ENCODE measurements at places on chromosomes 5 and 9. TPM values are rescaled to one million over a fixed set of nuclear protein-coding genes. Genes with fewer than 3 reads are reported as not detected.

Gene ZNF366
- not detected for total RNA-seq

Gene SPATA31D1
- total RNA-seq: not detected

Gene RUSC2
- total RNA-seq: 2.4 TPM

Gene ABO
- not detected for total RNA-seq

Gene CACNA1B
- not detected for total RNA-seq

DNA sequence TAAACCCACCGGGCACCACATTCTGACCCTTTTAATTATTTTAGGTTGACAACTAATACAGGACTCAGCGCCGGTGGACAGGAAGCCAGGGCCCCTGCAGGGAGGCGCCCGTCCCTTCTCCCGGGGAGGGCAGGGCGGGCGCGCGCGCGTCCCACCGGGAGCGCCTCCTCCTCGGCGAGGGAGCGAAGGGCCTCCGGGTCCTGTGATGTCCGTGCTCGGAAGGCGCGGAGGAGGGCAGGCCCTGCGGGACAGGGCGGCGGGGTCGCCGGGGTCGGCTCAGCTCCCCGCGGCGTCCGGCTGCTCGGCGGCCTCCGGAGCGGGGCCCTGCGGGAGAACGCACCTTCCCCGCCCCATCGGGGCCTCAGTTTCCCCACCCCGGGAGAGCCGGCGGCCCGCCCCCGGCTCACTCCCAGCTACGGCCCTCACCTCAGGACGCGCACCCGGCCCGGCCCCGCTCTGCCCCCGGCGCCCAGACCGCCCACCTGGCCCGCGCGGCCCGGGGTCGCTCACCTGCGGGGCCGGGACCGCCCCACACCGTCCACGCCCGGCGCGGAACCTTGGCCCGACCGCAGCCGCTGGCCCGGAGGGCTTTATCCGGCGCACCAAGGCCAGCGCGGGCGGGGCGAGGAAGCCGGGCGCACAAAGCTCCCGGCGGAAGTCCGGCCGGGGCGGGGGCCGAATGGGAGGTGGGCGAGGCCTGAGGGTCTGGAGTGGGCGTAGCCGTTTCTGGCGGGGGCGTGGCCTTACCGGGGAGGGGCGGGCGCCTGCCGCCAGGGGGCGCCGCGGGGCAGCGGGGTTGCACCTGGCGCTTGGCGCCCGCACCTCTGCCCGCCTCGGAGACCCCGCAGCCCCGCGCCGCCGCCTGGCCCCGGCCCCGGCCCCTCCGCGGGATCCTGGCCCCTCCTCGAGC lies at the start of the genes EXD3 and NOXA1:
Gene EXD3, minus strand, starts transcription at position 559 of the 910 bp plus-strand sequence. CDS start 27,805 bp downstream, outside the sequence.
Gene NOXA1, plus strand, starts transcription at position 790 of the 910 bp plus-strand sequence. CDS start 137 bp downstream, outside the sequence.
- peaks cover 10% of the 10 kb centered on the region for H3K4me1 ChIP-seq
- peaks cover 4% of the 10 kb centered on the region for H3K27me3 ChIP-seq
- H3K27ac ChIP-seq: peak within 1 kb of the TSS; percentile 35
- DNase-seq: peak; percentile 96
- no peaks in the 10 kb centered on the region for H3K36me3 ChIP-seq

DNA sequence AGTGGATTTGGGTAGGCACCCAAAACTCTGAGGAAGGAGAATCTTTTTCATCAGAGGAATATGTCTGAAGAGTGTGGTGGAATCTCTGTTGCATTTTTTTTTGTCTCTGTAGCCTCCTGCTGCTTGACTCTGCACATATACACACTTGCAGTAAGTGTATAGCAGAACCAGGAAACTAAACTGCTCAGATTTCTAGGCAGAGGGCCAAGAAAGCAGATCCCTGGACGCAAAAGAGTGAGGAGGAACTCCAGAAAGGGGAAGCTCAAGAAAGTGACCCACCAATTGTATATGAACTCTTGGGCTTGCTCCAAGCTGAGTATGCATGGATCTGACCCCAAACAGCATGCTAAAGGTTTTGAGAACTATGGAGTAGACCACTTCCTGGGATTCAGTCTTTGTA lies 181.8 kb downstream of the GADD45G start:
- DNase-seq: no peak
- peaks cover 4% of the 10 kb centered on the region for H3K27me3 ChIP-seq
- H3K4me3 ChIP-seq: no peak overlapping the region
- no peak overlapping the region for H3K27ac ChIP-seq

DNA sequence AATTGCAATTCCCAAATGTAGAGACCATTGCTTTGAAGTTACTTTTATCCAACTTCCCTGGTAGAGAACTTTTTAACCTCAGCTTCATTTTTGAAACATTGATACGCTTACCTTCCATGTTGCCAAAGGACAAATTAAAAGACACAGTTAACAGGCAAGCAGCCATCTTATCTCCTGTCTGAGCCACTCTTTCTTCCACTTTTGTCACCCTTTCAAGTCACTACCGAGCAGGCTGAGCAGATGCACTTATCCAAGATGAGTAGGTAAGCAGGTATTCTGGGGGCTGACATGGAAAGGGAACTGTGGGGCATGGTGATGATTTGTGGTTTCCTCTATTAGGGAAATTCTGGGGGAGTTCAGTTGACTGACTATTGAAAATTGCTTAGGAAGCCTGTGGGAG lies 66.7 kb downstream of the DOCK2 start:
- no peaks in the 10 kb centered on the region for H3K27me3 ChIP-seq
- H3K27ac ChIP-seq: peak overlapping the region; percentile 50
- peaks cover 39% of the 10 kb centered on the region for H3K36me3 ChIP-seq
- H3K4me3 ChIP-seq: no peak overlapping the region
- H3K4me1 ChIP-seq: peaks cover 9% of the 10 kb centered on the region

- H3K4me1 ChIP-seq: peaks cover 6% of the 10 kb centered on the region
- no peak for DNase-seq
- no peak overlapping the region for H3K4me3 ChIP-seq
- no peak overlapping the region for H3K27ac ChIP-seq
- peaks cover 63% of the 10 kb centered on the region for H3K27me3 ChIP-seq
Observed at GRCh38 chr5:170565072-170565471, 61.3 kb downstream of the KCNIP1 start.

GRCh38 chr9:78547831-78548230 lies 250.9 kb downstream of the PSAT1 start:
- no peak overlapping the region for H3K4me3 ChIP-seq
- DNase-seq: no peak
- no peak overlapping the region for H3K27ac ChIP-seq
- no peaks in the 10 kb centered on the region for H3K36me3 ChIP-seq
- H3K4me1 ChIP-seq: no peaks in the 10 kb centered on the region

- H3K4me3 ChIP-seq: no peak overlapping the region
- H3K27ac ChIP-seq: no peak overlapping the region
- H3K36me3 ChIP-seq: peaks cover 16% of the 10 kb centered on the region
- DNase-seq: no peak
Observed at GRCh38 chr9:130881516-130881915, 15.1 kb downstream of the QRFP start.

DNA sequence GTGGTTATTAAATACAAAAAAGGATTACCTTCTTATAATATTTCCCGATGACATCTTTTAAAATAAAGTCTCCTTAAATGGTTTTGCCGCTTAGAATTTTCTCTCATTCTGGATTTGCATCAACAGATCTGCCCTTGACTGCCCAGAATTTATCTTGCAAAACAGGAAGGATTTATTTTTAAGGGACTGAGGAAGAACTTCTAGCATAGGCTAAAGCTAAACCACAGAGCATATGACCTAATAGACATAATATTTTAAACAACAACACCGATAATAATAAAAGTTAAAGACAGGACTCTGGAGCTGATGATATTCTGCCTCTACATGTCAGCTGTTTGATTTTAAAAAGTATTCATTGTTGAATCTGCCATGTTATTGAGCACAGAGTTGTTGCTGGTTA lies 145.3 kb upstream of the ADCY2 start:
- no peak overlapping the region for H3K4me3 ChIP-seq
- no peak overlapping the region for H3K27ac ChIP-seq
- no peaks in the 10 kb centered on the region for H3K4me1 ChIP-seq
- no peaks in the 10 kb centered on the region for H3K27me3 ChIP-seq

DNA sequence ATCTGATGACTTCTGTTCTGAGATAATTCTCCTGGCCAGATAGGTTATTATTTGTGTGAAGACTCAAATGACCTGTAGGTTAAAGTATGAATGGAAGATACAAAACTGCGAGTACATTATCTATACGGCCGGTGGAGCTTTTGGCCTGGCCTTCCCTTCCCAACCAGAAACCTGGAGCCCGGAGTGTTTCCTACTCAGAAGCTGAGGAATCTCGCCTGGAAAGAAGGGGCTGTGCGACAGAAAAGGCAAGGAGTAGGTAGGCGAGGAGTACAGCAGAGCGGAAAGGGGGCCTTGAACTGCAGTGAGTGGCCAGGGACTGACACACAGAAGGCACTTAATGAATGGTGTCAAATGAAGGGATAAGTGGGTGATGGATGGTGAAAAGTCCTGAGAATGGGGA lies 34.6 kb downstream of the ANGPTL2 start:
- no peak overlapping the region for H3K4me3 ChIP-seq
- H3K36me3 ChIP-seq: no peaks in the 10 kb centered on the region
- no peak overlapping the region for H3K27ac ChIP-seq
- peaks cover 7% of the 10 kb centered on the region for H3K4me1 ChIP-seq

GRCh38 chr5:133685402-133686018 lies 73.2 kb upstream of the FSTL4 start:
- no peak for DNase-seq
- no peak overlapping the region for H3K4me3 ChIP-seq
- peaks cover 2% of the 10 kb centered on the region for H3K4me1 ChIP-seq
- H3K27me3 ChIP-seq: peaks cover 21% of the 10 kb centered on the region
- no peak overlapping the region for H3K27ac ChIP-seq

GRCh38 chr5:115098041-115098702 lies 71.5 kb downstream of the TRIM36 start:
- H3K27ac ChIP-seq: no peak overlapping the region
- H3K27me3 ChIP-seq: peaks cover 7% of the 10 kb centered on the region
- peak; percentile 16 for DNase-seq
- no peaks in the 10 kb centered on the region for H3K4me1 ChIP-seq

Measured in activated naive CD8-positive, alpha-beta T cell treated with anti-CD3 and anti-CD28 coated beads for 36 hours (primary cell).